ENCODE measurements at places on chromosomes 5 and 9. TPM values are rescaled to one million over a fixed set of nuclear protein-coding genes. Genes with fewer than 3 reads are reported as not detected.

ADAMTS2 gene
- total RNA-seq = 3.1 TPM

EDIL3 gene
- 193 TPM for total RNA-seq

ATG12 gene
- 27.5 TPM for total RNA-seq

UTP15 gene
- total RNA-seq = 11.0 TPM

DAB2IP gene
- total RNA-seq = 44.9 TPM

TMEM8B gene
- total RNA-seq = 17.6 TPM

TAL2 gene
- total RNA-seq = not detected

Measured in mesangial cell (primary cell).